ENCODE measurements at places on chromosomes 3 and 15. TPM values are rescaled to one million over a fixed set of nuclear protein-coding genes. Genes with fewer than 3 reads are reported as not detected.

DNA sequence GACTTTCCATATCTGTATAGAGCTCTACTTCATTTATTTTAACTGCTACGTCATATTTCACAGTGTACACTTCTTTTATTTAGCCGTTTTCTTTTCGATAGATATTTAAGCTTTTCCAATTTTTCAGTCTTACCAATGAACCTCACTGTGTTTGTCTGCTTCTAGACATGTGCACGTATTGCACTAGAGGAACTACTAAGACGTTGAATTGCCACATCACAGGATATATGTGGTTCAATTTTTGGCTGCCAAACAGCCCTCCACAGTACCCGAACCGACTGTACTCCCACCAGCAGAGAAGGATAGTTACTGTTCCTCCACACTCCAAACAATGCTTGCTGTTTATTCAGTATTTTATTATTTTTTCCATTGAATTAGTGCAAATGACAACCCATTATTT, 2.0 kb downstream of the NR1I2 start:
- no peak overlapping the region for H3K27ac ChIP-seq
- no peaks in the 10 kb centered on the region for H3K36me3 ChIP-seq
- H3K4me1 ChIP-seq, result no peaks in the 10 kb centered on the region
- H3K27me3 ChIP-seq, result no peaks in the 10 kb centered on the region
- no peak overlapping the region for H3K4me3 ChIP-seq

DNA sequence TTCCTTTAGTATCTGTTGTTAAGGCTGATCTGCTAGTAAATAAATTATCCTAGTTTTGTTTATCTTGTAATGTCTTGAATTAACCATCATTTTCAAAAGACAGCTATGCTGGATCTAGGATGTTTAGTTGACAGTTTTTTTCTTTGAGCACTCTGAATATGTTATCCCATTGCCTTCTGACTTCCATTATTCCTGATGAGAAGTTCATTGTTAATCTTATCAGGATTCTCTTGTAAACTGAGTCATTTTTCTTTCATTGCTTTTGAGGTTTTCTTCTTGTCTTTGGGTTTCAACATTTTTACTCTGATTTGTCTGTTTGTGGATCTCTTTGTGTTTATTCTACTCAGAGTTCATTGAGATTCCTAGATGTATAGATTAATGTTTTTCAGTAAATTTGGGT, 157.7 kb downstream of the WNT7A start:
- H3K27ac ChIP-seq, result no peak overlapping the region
- no peaks in the 10 kb centered on the region for H3K36me3 ChIP-seq

- H3K4me3 ChIP-seq, result no peak overlapping the region
- H3K4me1 ChIP-seq, result no peaks in the 10 kb centered on the region
- no peaks in the 10 kb centered on the region for H3K27me3 ChIP-seq
- no peaks in the 10 kb centered on the region for H3K36me3 ChIP-seq
- no peak overlapping the region for H3K27ac ChIP-seq
- DNase-seq, result no peak
These were observed 27.0 kb upstream of the TFG start for GRCh38 chr3:100682056-100682853.

DNA sequence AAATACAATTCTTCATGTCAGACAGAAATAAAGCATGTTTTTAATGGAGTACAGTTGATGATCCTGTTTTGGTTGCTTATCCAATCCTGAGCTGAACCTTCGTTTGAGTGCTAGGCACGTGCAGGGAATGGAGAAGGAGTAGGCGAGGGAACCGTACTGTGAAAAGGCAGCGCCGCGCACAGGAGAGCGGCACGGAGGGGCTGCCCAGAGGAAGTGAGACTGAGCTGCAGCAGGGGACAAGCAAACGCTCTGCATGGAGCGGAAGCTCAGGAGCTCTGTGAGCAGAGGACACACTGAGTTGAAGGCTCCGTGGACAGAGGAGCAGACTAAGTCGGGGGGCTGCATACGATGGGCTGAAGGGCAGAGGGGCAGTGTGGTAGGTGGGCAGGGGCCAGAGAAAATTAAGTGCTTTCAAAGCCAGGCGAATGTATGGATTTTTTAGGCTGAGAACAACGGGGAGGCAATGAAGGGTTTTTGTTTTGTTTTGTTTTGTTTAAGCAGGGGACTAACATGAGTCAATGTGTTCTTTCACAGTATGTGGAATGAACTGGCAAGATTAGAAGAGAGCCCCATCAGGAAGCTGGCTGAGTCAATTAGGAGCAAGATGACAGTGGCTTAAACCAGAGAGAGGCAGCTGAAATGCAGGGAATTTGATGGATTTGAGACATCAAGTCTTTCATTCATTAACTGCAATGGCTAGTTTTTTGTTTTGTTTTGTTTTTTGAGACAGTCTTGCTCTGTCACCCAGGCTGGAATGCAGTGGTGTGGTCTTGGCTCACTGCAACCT, 23.8 kb upstream of the TM2D3 start:
- H3K27ac ChIP-seq, result no peak overlapping the region
- DNase-seq, result no peak
- no peaks in the 10 kb centered on the region for H3K4me1 ChIP-seq
- no peaks in the 10 kb centered on the region for H3K27me3 ChIP-seq

The EXOG gene
- 12.5 TPM for total RNA-seq

DNA sequence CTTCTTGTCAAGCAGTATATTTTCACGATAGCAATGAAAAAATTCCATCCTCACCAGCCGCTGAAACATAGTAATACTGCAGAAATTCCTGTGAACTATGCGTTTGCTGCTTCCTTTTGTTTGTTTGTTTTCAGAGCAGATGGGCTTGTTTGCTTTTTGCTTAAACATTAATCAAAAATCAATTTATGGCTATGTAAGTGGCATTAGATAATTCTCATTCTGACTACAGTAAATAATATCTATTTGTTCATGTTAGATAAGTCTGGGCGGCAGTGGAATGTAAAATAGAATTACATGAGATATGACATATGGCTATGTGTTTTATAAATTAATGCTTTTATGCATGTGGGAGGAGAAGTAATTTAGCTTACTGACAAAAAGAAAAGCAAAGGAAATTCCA, 163.7 kb downstream of the PGPEP1L start:
- H3K4me3 ChIP-seq, result no peak overlapping the region
- peak overlapping the region; percentile 46 for H3K27ac ChIP-seq
- H3K4me1 ChIP-seq, result peaks cover 62% of the 10 kb centered on the region
- DNase-seq, result no peak
- H3K27me3 ChIP-seq, result no peaks in the 10 kb centered on the region

The ITIH1 gene
- total RNA-seq, result 0.31 TPM

DNA sequence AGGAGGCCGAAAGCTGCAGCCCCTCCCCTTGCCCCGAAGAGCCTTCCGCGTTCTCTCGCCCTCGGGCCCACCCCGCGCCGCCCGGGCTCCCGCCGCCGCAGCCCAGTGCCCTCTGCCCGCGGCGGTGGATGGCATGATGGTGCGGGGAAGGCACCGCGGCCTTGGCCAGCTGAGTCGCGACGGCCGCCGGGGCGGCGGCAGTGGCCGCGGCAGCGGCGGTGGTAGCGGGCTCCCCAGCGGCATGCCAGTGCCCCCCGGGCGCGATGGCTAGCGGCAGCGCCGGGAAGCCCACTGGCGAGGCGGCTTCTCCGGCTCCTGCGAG, 1.2 kb downstream of the TLNRD1 start:
- peak overlapping the region; percentile 55 for H3K27ac ChIP-seq
- H3K36me3 ChIP-seq, result peaks cover 5% of the 10 kb centered on the region
- peaks cover 35% of the 10 kb centered on the region for H3K4me1 ChIP-seq
